Fibroblast of lung (primary cell): ENCODE measurements at places on chromosomes 11 and 22. TPM values are rescaled to one million over a fixed set of nuclear protein-coding genes. Genes with fewer than 3 reads are reported as not detected.

Gene GGTLC2
- polyA plus RNA-seq = not detected in 2 replicates

Gene P4HA3
- polyA plus RNA-seq = 2.2 and 3.1 TPM in 2 replicates

GRCh38 chr22:33492210-33492651 is 428.0 kb downstream of the LARGE1 start:
- H3K27ac ChIP-seq = no peak overlapping the region
- H3K27me3 ChIP-seq = no peaks in the 10 kb centered on the region
- no peak overlapping the region for H3K4me3 ChIP-seq
- H3K4me1 ChIP-seq = no peaks in the 10 kb centered on the region
- no peak for DNase-seq

- no peaks in the 10 kb centered on the region for H3K4me1 ChIP-seq
- H3K4me3 ChIP-seq = no peak overlapping the region
- DNase-seq = no peak
- H3K27ac ChIP-seq = no peak overlapping the region
- H3K36me3 ChIP-seq = no peaks in the 10 kb centered on the region
Measured at GRCh38 chr11:78940500-78941225, 366.0 kb upstream of the NARS2 start.
